Stimulated activated CD4-positive, alpha-beta T cell treated with anti-CD3 and anti-CD28 coated beads, Interleukin-1b, Interleukin-23, amount 100 ng/mL, for 1 hour (primary cell): ENCODE measurements at places on chromosomes 3 and 15.

DNA sequence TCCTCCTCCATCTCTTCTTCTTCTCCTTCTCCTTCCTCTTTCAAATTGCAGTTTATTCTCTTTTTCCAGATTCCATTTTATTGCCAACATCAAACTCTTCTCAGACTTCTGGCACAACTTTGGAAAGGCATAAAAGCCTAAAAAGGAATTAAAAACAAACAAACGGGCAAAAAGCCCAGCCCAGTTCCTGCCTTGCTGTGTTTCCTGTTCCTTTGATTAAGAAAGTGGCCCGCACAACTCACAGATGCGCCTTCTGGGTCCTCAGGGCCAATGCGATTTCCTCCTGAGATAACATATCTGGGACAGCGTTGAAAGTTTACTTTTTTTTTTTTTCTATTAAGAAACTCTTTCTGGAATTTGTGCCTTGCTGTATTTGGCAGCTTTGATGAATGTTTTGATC is 158.7 kb upstream of the UBE3A start:
- no peak for DNase-seq

GRCh38 chr3:23938688-23939087 is 6.4 kb upstream of the NR1D2 start:
- no peak for DNase-seq

DNA sequence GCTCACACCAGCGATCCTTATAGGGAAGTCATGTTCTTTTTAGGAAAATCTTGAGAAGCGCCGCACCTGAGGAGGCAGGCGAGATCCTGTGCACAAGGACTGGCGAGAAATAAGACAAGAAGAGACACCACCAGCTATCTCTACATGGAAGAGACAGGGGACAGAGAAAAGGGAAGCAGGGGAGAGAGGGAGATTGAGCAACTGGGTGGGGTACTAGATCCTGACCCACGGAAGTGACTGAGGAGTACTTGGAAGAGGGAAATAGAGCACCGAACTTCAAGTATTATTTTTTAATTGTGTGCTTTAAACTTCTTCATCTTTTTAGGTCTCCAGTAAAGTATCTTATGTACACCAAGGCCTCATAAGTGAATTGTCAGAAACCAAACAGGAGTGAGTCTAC is 742.0 kb upstream of the LMCD1 start:
- DNase-seq = no peak

DNA sequence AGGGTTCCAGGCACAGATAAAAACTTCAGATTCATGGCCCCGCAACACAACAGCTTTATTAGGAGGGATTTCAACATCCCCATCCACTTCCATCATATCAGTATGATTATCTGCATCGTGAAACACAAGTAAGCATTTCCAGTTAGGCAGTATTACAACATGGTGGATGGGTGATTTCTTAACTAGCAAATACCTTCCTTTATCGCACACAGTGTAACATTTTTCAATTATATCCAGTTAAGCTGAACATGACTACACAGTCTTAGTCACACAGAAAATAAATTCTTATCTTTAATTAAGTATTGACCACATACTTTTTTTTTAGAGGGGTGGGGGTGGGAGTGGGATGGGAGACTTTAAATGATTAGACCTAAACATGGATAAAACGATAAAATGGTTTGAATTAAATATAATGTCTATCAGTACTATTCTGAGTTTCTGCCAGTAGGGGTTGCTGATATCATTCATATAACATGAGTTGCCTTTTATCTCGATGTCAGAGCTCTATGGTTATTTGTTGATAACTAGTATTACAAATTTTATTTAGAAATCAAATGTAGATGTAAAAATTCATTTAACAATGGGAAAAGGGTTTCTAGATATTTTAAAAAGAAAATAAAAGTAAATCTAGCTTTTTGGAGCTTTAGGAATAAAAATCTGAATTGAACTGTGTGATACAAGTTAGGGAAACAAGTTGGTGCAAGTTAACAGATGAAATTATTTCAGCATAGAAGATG is 146.6 kb downstream of the TBL1XR1 start:
- DNase-seq = no peak

- DNase-seq = no peak
Observed at GRCh38 chr3:79125313-79125984, 642.3 kb downstream of the ROBO1 start.

DNA sequence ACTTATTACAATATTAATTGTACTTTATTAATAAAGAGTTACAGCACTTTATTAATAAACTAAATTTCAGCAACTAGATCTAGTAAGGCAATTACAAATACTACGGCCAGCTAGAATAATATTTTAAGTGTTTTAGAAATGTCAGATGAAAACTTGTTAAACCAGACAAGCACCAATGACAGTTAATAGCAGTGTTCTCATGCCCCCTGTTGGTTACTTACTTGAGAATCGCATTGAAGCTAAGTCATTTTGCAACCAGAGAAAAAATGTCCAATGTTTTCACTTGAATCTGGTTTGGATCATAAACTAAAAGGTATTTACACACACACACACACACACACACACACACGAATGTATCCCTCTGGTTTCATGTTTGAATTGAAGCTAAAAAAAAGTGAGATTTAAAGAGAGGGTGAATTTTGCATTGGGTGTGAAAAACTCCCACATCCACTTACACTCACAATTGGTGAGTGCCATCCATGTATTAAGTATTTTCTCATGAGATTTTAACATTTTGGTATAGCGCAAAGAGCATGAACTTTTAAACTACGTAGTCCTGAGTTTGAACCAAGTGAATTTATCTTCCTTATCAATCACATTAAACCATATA is 347.7 kb downstream of the ZBBX start:
- no peak for DNase-seq

DNA sequence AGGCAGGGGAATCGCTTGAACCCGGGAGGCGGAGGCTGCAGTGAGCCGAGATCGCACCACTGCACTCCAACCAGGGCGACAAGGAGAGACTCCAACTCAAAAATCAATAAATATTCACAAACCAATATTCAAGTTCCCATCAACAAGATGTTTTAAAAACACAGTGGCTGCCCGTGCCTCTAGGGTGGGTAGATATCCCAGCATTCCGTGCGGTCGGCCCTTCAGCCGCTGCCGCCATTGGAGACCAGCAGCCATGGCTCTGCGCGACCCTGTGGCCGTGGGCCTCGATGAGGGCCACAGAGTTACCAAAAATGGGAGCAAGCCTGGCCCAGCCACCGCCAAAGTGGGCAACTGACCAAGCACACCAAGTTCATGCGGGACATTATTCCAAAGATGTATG is 6.7 kb downstream of the ULK4 start:
- DNase-seq = no peak

GRCh38 chr3:11548721-11549131 is 95.0 kb downstream of the VGLL4 start:
- DNase-seq = no peak

GRCh38 chr15:81562986-81563385 is 189.0 kb upstream of the TMC3 start:
- no peak for DNase-seq

DNA sequence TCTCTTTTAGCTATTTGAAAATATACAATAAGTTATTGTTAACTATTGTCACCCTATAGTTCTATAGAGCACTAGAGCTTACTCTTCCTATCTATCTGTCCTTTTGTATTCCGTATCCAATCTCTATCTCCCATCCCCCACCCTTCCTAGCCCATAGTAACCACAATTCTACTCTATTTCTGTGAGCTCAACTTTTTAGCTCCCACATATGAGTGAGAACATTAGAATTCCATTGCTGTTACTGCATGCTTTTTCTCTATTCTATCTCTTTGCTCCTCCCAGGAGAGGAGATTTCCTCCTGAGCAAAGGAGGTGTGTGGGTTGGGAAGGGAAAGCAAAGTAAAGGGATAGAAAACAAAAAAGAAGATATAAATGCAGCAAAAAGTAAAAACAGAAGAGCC is 105.6 kb upstream of the SLC4A7 start:
- DNase-seq = no peak
